ENCODE measurements at places on chromosomes 13 and 19.

- DNase-seq: no peak
Observed at GRCh38 chr13:45240143-45240542, 39.3 kb upstream of the KCTD4 start.

DNA sequence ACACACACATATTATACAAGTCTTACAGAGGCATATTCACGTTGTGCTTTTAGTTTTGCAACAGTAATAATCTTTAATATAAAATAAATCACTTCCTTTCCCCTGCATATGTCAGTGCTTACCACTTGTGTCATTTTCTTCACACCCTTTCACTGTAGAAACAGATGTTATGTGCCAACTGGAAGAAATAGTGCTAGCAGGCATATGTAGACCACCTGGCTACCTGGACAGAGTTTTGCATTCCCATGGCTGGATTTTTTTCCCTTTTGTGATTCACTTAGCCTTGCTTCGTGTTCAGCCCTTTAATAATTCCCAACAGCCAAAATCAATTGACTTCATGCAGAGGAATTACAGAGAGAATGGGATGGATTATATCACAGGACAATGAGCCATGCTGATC lies 399.1 kb upstream of the SPRY2 start:
- DNase-seq: no peak

DNA sequence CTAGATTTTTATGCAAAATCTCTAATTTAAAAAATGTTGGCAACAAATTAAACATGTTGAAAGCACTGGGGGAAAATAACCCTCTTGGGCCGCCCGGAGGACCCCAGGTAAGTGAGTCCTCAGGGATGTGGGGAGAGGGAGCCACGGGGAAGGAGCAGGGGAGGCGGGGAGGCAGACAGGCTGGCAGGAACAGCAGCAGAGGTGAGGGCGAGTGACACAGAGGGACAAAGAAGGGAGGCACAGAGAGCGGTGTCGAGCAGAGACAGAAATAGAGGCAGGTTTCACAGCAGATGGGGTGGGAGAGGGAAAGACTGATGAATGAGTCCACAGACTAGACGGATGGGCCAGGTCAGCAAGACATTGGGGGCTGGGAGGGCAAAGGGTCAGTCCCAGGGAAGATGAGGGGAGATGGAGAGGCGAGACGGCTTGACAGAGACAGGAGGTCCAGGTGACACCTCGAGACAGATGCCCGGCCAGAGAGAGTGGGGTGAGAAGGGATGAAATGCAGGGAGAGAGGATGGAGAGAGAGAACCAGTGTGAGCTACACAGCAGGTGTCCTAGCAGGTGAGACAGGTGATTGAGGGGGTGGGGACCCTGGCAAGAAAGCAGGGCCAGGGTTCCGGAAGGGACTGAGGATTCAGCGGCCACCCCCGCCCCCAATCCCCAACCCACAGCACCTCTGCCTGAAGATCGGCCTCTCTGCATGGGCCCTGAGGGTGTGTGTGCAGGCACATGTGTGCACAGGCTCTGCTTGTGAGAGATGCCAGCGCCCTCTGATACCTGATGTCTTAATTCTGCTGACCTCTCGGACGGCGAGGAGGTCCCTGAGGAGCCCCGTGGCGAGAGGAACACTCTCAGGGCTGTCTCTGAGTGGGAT lies 3.8 kb downstream of the LRRC4B start:
- no peak for DNase-seq

DNA sequence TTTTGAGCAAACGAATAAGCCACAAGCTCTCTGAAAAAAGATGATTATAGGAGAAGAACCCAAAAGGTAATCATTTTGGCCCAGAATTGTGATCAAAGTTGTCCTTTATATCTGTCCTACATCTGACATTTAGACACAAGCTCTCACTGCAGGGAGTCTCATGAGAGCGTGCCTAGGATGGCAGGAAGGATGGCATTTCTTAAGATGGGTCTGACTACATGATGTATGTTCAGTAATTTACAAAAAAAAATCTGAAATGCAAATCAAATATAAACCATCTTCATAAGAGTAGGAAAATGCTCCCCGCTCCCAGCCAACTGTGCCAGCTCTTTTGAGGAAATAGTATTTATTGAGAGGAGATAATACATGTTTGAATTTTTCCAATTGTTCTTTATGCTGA lies 81.0 kb upstream of the MBNL2 start:
- DNase-seq: no peak

GRCh38 chr19:52923778-52924593 lies 758 bp upstream of the ZNF888 start:
- no peak for DNase-seq

DNA sequence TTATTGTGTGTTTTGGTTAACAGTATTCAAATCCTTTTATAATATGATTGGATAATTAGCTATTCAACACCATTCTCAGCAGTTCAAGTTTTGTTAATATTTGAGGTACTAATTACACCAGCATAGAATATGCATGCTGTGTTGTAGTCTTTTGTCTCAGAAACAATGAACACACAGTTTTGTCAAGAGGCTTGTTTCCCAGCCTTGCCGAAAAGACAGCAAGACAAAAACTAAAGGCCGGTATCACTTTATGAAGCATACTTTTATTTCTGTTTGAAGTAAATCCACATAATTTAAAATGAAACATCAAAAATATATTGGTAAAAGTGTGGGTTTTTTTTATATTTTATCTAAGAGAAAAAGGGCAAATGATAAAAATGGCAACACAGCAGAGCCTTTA lies 7.5 kb downstream of the GPR180 start:
- DNase-seq: no peak

DNA sequence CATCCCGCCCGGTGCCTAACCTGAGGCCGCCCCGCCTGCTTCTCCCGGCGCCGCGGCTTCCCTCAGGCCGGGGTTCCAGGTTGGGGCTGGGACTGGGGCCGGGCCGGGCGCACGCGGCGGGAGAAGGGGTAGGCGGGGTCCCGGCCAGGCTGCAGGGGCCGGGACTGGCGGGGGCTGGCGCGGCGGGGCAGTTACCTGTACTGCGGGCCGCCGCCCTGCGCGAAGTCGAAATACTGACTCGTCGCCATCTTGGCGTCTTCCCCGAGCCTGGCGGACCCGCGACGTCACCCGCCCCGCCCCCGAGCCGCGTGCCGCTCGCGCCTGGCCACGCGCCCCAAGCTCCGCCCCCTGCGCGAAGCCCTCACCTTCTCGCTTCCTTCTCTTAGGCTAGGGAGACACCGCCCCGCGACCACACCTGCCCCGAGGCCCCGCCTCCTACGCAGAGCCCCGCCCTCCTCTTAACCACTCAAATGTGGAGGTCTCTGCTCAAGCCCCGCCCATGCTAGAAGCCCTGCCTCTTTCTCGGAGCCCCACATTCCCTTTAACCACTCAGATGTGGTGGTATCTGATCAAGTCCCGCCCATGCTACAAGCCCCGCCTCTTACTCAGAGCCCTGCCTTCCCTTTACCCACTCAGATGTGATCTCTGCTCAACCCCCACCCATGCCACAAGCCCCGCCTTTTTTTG lies at the start of gene ZFR2:
ZFR2 (minus strand) TSS at position 269 of the 687 bp plus-strand sequence; CDS start at position 248, 21 bp downstream.
- DNase-seq: peak; percentile 21

DNA sequence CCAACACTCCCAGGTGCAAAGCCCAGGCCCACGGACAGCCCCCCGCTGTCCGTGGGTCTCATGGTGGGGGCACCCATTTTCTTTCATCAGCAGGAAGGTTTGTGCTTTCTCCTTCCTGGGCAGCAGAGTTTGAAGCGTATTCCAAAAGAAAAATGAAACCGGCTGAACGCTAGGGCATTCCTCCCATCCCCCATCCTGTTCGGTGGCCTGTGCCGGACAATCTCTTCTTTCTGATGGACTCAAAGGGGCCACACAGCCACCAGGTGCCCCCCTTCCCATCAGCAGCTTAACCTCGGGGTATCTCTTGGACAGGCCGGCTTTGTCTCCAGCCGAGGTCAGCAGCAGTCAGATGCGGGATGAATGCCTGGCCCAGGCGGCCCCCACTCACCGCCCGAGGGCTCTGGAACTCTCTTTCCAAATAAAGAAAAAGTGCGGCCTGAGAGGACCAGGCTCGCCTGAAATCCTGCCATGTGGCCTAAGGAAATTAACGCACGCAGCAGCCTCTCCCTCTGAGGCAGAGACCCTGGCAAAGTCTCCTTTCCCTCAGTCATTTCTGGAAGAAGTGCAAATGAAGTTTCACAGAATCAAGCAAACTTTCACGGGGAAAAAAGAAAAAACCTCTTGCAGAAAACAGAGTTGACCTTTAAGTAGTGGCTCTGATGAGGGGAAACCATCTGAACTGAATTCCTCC lies 67.8 kb downstream of the RASA3 start:
- DNase-seq: no peak

DNA sequence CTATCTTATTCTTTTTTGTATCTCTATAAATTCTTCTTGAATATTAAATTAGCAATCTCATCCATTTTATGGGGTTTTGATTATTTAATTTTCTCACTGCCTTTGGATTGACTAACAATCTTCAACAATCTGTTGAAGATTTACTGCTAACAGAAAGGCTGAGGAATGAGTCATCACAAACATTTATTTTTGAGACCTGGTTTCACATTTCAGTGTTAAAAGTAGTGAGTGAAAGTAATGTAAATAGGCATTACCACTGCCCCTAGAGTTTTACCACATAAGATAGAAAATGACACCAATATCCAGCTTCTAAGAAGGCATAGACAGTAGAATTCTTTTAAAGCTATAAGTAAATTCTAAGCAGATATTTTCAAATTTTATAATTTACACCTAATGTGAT lies 472.8 kb downstream of the OLFM4 start:
- DNase-seq: no peak

DNA sequence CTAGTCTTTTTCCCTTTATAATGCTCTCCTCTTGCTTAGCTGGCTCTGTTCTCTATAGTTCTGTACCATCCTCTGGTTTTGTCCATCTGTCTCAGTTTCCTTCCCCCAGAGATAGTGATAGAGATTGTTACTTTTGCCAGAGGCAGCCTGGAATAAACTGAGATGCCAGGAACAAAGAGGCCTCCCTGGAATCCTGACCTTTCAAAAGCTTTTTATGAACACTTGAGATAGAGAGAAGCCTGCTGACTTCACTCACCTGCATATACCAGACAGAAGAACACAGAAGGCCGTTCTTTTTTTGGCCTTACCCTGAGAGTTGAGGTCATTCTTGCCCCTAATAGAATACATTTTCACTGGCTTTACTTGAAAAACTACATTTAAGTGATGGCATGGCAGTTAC lies 150.2 kb downstream of the LHFPL6 start:
- no peak for DNase-seq

DNA sequence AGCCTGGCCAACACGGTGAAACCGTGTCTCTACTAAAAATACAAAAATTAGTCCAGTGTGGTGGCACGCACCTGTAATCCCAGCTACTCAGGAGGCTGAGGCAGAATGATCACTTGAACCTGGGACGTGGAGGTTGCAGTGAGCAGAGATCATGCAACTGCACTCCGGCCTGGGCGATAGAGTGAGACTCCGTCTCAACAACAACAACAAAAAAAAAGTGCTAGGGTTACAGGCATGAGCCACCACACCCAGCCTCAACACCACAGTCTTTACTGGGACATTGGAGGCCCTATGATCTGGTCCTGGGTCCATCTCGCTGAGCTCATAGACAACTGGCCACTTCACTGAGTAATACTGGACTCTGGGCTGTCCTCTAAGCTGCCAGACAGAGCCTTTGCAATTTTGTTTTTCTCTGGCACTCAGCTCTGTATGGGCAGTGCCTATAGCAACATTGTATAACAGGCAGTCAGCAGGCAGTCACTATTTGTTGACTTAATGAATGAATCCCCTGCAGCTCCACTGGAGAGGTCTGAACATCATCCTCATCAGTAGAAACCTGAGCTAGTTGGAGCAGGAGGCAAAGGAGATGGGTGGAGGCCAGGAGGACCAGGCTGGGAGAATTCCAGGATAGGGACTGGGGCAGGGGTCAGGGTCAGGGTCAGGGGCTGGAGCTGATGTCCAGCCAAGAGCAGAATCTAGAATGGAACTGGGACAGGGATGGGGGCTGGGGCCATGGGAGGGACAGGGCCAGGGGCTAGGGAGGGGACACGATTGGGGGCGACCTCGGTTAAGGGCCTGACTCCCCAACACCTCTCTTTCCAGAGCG lies 8.1 kb downstream of the BLOC1S3 start:
- DNase-seq: no peak

- no peak for DNase-seq
Observed at GRCh38 chr13:42893214-42893671, 98.8 kb downstream of the EPSTI1 start.

GRCh38 chr13:110380359-110381028 lies 73.4 kb downstream of the COL4A2 start:
- no peak for DNase-seq

DNA sequence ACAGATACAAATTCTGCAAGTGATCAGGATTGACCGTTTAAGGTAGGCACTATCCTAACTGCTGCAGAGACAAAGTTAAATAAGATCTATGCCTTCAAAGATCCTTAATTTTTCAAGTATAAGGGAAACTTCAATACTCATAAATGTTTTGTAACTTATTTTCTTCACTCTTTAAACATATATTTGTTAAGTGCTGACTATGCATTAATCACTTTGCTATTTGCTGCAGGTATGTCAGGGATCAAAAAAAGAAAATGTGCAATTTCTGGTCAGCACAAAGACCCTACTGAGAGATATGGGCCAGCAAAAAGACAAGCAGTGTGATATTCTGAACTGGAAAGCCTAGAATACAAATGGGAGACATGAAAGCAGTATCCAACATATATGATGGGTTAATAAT lies 756.1 kb upstream of the PCDH9 start:
- no peak for DNase-seq

GRCh38 chr19:39845584-39845932 lies 621 bp downstream of the FBL start:
- DNase-seq: no peak

DNA sequence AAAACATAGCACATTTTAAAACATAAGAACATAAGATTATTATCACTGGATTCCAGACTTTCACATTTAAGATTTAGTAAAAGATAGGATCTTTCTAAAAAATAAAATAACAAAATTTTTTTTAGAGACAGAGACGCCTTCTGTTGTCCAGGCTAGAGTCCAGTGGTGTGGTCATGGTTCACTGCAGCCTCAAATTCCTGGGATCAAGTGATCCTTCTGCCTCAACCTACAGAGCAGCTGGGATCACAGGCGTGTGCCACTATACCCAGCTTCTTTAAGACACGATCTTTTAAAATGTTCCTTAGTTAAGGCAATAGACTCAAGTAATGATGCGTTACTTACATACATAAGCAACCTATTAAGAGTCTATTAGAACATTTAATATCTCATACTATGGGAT lies 32.7 kb downstream of the ALG5 start:
- DNase-seq: no peak

- DNase-seq: no peak
Observed at GRCh38 chr13:32135655-32136054, 104.1 kb downstream of the FRY start.

DNA sequence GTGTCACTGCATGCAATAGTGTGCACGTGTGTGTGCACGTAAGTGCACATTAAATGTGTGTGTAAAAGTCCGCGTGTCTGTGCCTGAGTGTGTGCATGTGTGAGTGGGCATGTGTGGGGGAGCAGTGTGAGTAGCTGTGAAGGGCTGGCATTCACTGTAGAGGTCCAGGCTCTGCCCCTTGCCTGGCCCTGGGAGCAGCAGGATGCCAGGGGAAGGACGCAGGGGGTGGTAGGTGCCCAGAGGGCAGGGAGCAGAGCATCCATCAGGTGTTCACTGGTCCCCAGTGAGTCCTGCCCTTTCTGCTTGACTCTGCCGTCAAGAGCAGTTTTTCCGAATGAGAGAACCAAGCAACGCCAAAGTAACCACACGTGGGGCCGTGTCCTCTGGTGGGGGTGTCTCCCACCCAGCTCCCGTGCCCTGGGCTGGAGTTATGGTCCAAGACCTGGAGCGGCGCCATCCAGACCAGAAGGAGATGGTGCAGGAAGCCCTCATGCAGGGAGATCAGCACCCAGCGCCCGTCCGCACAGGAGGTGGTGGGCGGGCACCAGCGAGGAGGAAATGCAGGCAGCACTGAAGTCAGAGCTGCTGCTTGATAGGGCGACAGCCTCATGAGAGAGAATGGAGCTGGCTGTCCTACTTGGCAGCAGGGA lies 68.5 kb downstream of the TEX29 start:
- DNase-seq: no peak
